NCI-H1048 (cell line): ENCODE measurements at places on chromosomes 7 and 10.

GRCh38 chr10:34908481-34908880, 93.4 kb upstream of the PARD3 start:
- no peak for DNase-seq

DNA sequence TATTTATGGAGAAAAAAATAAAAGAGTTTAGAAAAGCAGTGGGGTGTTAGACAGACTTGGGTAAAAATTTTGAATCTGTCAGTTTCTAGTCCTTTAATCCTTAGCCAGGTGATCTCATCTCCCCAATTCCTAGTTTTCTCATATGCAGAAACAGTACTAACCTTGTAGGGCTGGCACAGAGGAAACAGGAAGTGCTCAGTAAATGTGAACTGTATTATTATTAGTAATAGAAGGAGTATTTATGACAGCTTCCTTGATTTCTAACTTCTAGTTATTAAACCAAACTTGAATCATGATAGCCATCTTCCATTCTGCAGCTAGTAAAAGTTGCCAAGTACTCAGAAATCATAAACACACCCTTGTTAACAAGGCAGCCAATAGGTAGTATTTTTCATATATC, 12.5 kb downstream of the TBX20 start:
- no peak for DNase-seq

DNA sequence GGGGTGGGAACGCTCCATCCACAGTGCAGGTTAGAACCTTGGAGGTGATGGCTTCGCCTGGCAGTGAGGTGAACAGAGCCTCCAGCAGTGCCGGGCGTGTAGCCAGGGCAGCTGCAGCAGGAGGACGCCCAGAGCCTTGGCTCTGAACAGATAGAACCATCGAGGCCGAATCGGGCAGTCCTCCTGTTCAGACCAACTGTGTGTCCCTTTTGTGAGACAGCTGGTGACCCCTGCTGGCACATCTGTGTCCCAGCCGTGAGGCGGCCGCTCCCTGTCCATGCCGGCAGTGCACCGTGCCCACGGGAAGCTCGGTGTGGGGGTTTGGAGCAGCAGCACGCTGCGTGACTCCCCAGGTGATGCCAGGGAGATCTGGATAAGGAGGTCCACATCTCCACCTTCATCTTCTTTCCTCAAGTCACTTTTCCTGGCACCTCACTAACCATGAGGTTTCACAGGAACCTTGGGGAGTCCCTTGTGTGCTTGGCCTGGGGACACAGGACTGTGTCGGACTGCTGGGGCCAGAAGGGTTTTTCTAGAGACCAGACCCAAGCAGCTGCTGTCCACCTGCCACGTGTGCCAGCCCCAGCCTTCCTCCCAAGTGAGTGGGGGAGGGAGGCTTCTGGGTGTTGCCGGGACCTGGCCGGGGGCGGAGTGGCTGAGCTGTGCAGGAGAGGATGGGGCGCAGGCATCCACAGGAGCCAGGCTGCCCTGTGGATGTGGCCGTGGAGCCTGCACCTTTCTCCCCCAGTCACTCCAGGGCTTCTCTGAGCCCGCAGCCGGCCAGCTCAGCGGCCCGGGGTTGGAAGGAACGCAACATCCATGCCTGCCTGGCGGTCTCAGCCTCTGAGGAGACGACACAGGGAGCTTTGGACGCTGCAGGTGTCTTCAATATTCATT, 69.4 kb downstream of the DNAJB6 start:
- no peak for DNase-seq

DNA sequence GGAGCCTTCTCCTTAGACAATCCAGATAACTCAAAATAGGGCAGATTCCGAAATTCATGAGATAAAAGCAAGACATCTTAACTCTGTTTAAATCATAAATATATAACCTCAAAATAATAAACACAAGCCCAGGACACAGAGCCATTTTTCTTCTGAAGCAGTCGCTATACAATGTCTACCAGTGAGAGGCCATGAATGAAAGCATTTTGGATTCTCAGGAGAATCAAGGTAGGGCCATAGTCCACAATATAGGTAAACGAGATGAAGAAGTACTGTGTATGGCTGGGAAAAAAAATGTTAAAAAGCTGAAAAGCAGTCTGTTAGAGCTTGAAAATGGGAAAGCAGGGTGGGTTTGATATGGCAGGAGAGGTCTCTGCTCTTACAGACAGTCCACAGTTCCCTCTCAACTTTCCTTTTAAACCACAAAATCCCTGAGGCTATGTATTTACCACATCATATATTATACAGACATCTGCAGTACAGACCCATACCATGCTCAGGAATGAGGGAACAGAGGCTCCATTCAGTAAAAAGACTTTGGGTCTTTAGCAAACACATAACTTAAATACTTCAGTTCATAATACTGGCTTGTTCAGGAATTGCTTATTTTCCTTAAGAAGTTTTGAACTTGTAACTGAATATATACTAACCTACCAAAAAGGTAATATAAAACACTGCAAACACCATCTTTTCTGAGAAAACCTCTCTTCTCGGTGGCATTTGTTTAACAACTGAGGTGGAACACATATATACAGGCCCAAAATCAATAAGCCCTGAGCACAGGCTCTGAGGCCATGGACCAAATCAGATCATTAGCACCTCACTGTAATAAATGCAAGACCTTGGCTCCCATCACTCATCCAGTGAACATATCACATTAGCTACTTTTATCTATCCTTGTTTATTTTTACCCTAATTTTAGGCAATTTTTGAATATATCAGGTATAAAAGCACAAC, 109.3 kb downstream of the SORBS1 start:
- DNase-seq: peak; percentile 59

DNA sequence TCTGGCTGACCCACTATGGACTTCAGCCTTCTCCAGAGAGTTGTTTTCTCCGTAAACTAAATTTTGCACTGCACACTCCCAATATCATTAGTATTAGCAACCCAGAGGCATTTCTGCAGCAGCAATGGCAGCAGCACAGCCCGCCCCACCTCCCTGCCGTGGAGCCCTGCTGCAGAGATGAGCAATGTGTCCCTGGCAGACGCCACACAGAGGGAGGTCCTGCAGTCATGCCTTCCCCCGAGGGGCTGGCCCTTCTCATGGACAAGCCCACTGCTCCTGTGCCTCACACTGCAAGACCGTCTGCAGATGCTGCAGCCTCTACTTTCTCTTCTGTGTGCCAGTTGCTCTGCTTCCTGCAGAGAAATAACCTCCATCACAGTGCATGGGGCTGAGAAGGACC, 393.4 kb upstream of the MKI67 start:
- DNase-seq: no peak

DNA sequence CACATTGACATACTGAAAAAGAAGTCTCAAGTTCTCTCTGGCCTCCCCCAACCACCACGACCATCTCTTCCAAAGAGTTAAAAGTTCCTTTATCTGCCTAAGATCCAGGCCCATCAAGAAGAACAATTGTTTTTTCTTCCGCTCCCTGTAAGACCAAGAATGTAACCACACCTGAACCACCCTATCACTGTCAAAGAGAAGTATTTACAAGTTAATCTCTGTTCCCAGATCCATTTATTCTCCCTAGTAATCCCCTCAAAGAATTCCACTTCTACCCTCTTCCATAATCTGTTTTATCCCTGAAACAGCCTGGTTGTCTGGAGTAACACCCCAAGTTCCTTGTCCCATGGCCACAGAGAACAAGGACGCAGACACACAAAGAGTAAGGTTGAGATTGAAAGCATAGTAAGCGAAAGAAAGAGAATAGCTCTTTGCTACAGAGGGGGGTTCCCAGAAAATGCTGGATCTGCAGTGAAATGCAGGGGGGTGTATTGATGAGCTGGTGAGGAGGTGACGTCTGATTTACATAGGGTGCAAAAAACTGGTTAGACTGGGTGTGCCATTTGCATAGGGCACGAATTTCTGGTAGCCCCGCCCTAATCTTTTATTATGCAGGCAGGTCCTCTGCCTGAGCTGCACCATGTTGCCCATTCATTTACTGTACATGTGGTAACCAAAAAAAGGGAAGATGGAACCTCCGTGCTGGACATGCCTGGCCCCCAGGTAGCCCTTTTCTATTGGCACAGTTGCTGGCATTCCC, 122.0 kb downstream of the SKIDA1 start:
- peak; percentile 67 for DNase-seq

DNA sequence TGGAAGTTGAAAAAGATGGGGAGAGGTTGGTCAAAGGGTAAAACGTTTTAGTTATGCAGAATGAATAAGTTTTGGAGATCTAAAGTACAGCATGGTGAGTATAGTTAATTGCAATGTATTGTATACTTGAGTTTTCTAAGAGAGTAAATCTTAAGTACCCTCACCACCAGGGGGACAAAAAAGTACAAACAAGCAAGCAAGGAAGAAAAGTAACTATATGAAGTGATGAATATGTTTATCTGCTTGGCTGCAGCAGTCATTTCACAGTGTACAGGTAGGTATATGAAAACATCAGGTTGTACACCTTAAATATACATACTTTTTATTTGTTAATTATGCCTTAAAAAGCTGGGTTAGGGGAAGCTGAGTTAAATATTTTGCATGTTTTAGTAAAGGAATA, 157.3 kb downstream of the PCLO start:
- no peak for DNase-seq

DNA sequence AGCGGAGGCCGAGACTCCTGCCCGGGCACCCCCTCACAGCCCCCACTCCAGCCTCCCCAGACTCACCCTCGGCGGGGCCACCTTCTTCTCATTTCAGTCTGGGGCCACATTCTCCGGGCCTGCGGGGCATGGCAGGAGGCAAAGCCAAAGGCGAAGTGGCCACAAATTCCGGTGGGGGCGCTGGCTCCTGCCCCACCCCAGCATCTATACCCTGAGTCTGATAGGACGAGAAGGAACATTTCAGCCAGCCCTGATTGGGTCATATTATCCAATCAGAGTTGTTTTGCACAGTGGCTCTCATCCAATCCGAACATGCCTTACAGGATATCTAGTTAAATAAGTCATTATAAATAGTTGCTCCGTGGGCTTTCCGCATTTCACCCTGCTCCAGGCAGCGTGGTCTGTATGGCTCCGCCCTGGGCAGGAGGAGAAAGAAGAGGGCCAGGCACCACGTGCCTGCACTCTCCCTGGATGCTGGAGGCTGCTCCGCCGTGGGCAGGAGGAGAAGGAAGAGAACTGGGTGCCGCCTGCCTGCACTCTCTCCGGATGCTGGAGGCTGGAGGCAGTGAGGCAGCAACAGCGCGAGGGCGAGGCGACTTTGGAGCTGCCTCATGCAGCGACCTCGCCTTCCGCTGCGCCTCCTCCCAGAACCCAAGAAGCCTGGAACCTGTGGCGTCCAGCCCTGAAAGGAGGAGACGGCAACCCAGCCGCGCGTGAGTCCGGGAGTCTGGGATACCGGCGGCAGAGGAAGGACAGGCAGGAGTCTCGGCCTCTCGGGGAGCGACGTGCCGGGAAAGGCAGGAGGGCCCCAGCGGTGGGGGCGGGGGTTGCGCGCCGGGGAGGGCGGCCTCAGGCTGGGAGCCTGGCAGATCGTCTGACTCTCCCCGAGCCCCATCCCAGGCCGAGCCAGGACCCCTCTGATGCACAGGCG, 162.9 kb downstream of the ZNF33B start:
- DNase-seq: no peak

DNA sequence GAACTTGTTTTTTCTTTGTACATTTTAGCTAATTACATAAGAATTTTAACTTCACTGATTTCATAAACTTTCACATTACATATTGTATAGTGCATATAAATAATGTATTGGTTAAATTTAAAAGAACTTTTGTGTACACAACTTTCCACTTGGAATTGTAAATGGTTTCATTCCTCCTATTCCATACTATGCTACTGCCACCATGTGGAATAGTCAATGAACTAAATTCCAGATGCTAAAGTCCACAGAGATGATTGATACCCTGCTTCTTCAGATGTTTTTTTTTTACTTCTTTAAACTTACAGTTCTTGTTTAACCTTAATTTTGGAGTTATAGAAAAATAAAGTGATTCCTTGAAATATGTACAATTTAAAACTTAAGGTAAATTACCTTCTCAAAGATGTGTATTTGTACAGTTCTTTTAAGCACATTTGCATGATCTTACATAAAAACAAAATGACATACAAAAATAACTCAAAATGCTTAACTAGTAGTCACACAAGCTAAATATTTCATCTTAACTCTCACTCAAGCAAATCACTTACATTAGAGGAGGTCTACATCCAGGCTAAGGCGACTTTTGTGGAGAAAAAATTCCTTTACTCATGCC, 247.6 kb upstream of the HGF start:
- no peak for DNase-seq

- no peak for DNase-seq
These were observed 23.4 kb upstream of the NPS start for GRCh38 chr10:127525686-127526085.

DNA sequence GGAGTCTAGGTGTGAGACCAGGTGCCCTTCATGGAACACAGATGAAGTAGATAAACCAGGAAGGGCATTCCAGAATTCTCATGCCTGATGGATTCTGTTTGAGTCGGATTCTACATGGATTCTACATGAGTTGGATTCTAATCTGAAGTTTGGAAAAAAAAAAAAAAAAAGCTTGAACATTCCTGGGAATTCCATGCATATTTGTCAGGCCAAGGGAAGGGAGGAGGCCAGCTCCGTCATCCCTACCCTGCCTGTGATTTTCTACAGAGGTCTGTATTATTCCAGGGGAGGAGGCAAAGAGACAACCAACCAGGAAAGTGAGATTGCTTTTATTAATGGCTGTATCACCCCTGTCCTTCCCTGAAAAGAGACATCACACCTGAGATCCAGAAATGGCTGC, 27.8 kb upstream of the EBLN1 start:
- no peak for DNase-seq

DNA sequence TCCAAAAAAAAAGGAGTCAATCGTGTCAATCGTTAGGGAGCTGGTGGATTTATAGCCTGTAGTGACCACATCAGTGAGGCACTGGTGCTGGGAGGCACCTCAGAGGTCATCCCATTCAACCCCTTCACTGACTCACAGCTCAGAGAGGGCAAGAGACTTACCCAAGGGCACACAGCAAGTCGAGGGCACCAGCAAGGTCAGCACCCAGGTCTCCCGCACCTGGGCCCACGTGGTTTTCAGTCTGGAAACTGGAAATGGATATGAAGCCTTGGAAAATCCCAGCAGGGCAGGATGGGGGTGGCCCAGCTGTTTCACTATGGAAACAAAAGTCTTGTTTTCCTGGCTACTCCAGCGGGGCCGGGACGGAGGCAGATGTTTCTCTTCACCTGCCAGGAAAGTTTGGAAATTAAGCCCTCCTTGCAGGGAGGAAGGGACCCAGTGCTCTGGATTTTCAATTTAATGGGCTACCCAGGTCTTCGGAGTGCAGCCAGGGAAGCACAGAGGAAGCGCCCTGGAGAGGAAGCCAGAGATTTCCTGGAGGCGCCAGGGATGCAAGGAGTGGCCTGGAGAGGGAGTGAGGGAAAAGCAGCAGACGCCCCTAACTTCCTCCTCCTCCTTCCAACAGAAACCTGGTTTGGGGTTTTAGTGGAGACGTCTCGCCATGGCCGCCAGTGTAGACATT, 157.2 kb upstream of the TNRC18 start:
- DNase-seq: no peak

- DNase-seq: no peak
These were observed 316.9 kb upstream of the PHYHIPL start for GRCh38 chr10:58859526-58859925.

DNA sequence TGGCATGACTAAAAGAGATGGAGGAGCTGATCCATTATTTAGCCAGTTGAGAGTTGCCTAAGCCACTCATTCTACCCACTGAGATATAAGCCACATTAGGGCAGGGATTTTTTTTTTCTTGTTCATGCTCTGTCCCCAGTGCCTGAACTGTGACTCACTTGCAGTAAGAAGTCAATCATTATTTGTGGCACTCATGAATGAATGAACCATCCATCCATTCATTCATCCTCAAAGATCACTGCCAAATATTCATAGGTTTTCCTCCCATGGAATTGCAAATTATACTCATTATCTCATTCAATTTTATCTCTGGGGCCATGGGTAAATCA, 22.8 kb upstream of the ARID5B start:
- DNase-seq: no peak

GRCh38 chr7:80362010-80362618, 149.8 kb downstream of the GNAT3 start:
- DNase-seq: no peak
